ENCODE measurements at places on chromosomes 13 and 19.
A peak's percentile ranks its signal among the peaks of the same experiment; 100 is the strongest.

GRCh38 chr13:37868691-37869505 is 674 bp downstream of the TRPC4 start:
- DNase-seq: no peak

- peak; percentile 39 for DNase-seq
Measured at GRCh38 chr13:40665126-40666044, 1.1 kb downstream of the FOXO1 start.

DNA sequence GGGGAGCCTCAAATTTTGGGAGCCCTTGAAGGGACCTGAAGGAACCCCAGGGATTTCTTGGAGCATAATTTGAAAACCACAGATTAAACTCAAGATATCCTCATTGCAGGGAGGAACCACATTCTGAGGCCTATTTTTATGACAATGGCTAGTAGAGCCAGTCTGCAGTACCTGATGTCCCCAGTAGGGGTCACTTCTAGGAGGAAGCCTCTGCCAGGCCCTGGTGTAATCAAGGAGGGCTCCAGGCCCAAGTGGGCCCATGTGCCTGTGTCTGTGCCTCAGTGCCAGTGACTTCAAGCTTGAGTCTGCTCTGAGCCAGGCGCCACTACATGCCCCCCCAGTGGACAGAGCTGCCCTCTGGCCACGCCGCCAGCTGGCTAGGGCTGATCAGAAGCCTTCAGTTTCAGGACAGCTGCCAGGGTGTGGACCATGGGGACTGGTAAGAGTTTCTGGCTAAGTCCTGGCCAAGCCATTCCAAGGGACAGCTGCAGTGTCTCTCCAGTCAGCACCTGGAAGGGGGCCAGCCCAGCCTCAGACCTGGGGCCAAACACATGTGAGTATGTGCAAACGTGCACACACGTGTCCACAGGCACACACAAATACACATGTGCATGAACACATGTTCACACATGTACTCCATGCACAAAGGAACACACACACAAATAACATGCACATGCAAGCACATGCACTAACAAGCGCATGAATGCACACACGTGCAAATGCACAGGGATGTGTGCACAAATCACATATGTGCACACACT is 20.5 kb upstream of the SLC7A10 start:
- no peak for DNase-seq

DNA sequence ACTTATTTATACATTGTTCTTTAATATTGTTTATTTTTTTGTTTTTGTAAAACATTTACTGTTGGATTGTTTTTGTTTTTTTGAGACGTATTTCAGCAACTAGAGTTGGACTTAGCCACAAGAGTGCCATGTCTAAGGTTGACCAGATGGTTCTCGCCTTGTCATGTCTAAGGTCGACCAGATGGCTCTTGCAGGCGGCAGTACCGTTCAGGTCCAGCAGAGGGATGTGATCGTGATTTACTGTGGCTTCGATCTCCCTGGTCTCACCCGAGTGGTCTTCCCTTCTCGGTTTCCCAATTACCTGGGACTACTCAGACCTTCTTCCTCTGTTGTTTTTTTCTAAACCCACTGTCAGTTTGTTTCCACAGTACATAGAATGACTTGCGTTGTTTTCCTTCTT is 1438.6 kb downstream of the UQCRFS1 start:
- DNase-seq: no peak

- no peak for DNase-seq
Measured at GRCh38 chr13:51048616-51049015, 62.5 kb downstream of the C13orf42 start.
